ENCODE measurements at places on chromosomes 3 and 15.
A peak's percentile ranks its signal among the peaks of the same experiment; 100 is the strongest.

GRCh38 chr3:33751336-33751735 is 33.3 kb upstream of the CLASP2 start:
- DNase-seq, result no peak

GRCh38 chr3:160757233-160758106 is 1.4 kb downstream of the PPM1L start:
- DNase-seq, result no peak

DNA sequence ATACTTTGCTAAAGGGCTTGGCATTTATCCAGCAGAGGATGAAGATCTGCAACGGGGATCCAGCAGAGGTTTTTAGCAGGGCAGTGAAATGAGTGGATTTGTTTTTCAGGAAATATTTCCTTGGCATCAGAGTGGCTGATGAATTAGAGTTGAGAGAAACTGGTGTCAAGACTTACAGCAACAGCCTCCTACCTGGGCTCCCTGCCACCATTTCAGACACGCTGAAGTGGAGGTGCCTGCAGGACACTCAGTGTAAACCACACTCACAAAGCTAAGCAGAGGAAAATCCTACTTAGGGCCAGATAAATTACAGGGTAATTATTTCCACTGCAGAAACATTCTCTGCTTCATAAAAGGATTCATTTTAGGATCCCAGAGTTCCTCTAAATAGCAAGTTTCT is 519.7 kb downstream of the FGF12 start:
- DNase-seq, result no peak

- peak; percentile 100 for DNase-seq
Measured at GRCh38 chr15:82540055-82540983, at the start of gene RPS17. Gene RPS17, minus strand, starts transcription at chr15:82540457. Its CDS starts 29 bp downstream, at chr15:82540428.

GRCh38 chr15:58287891-58288290 is 143.9 kb upstream of the LIPC start:
- DNase-seq, result no peak

DNA sequence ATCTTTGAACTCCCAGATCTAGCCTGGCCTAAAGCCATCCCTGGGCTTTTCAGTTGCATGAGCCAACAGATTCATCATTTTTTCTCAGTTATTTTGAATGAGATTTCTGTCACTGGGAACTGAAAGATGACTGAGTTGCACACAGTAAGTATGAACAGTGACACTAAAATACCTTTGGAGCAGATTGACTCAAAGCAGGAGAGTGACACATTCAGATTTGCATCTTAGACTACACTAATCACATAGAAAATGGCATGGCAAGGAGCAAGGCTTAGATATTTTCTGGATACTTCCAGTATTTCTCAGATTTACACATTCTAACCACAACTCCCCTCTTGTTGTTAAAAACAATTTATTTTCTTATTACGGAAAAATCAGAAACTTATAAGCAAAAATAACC is 32.8 kb downstream of the SEC62 start:
- DNase-seq, result no peak
